Endothelial cell of umbilical vein (primary cell): ENCODE measurements at places on chromosomes 2 and 18. TPM values are rescaled to one million over a fixed set of nuclear protein-coding genes. Genes with fewer than 3 reads are reported as not detected.
A peak's percentile ranks its signal among the peaks of the same experiment; 100 is the strongest.

DNA sequence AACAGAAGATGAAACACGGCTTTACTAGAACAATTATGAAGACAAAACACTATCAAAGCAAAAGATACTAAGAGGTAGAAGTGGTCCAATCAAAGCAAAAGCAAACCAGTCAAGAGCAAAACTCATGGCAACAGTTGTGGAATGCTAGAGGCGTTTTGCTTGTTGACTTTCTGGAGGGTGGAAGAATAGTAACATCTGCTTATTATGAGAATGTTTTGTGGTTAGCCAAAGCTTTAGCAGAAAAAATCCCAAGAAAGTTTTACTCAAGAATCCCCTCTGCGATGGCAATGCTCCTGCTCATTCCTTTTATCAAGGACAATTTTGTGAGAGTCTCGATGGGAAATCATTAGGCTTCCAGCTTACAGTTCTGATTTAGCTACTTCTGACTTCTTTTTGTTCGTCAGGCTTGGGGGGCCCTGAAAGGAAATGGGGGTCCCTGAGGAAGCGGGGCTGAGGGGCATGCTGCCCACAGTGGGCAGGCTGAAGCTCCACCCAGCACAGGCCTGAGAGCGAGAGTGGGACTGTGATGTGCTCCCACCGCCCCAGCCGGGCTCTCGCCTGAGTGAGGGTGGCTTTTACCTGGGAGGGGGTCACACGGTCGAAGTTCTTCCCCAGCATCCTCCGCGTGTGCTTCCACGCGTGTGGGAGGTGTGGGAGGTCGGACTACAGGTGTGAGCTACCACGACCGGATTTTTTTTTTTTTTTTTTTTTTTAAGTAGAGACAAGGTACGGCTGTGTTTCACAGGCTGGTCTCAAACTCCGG is 49.0 kb upstream of the MC4R start:
- no peaks in the 10 kb centered on the region for H3K36me3 ChIP-seq
- H3K27ac ChIP-seq: no peak overlapping the region
- no peaks in the 10 kb centered on the region for H3K27me3 ChIP-seq
- H3K4me1 ChIP-seq: no peaks in the 10 kb centered on the region
- DNase-seq: no peak

DNA sequence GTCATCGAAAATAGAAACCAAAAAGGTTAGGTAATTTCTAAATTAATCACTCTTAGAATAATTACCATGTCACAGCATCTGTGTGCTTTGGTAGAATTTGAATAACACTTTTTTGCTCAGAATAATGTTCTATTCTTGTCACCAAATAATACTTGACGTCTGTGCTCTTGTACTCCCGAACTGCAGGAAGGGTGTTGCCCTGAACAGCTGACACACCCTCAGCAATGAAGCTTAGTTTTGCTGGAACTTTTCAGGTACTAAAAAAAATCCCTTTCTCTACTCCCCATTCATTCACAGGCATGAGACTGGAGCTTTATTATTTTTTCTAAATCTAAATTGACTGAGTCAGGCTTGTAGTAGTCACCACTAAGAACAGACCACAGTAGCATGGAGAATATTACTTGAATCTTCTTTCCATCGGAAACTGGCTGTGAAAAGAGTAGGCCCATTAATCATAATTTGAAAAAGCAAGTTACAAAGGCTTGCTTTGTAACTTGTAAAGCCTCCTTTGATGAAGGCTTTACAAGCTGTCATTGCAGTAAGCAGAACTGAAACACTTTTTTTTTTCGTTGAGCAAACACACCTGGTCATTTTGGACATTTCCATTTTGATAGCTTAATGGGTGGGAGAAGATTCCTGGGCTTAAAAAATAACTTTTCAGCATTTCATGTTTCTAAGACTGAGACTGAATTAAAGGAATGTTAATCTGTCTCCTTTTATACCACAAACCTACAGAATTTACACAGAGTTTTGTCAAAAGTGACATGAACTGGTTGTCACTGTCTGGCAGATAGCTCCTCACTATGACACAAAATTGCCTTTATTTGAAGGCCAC is 70.3 kb upstream of the PELI1 start:
- no peak overlapping the region for H3K4me3 ChIP-seq
- no peak for DNase-seq
- no peaks in the 10 kb centered on the region for H3K27me3 ChIP-seq
- no peaks in the 10 kb centered on the region for H3K36me3 ChIP-seq
- no peak overlapping the region for H3K27ac ChIP-seq
- no peaks in the 10 kb centered on the region for H3K4me1 ChIP-seq

AFF3 gene
- 0.07 and 0.16 TPM in 2 replicates for total RNA-seq

- no peaks in the 10 kb centered on the region for H3K36me3 ChIP-seq
- DNase-seq: no peak
- H3K27me3 ChIP-seq: no peaks in the 10 kb centered on the region
- H3K4me1 ChIP-seq: peaks cover 12% of the 10 kb centered on the region
- H3K4me3 ChIP-seq: peak overlapping the region; percentile 57
Observed at GRCh38 chr2:64768491-64769005, 114.8 kb upstream of the SERTAD2 start.

DNA sequence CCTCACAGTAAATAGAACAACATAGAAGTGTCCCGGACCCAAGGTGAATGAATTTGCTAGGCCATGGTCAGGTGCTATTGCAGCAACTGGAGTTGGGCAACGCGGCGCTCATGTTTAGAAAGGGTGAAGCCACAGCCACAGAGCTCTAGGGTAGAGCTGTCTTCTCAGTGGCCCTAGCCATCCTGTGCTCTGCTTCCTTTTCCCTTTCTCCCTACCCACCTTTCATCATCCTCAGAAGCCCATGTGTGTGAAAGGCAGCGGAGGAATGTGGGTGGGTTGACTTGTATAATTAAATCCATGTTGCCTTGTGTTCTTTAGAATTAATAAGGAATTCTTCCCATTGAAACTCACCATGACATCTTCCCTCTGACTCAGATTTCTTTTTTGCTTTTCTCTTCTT is 336.7 kb downstream of the OSR1 start:
- DNase-seq: no peak
- H3K4me1 ChIP-seq: no peaks in the 10 kb centered on the region
- H3K36me3 ChIP-seq: no peaks in the 10 kb centered on the region

CD28 gene
- 0.15 TPM in 1 of 2 replicates, not detected in the other for total RNA-seq

C18orf32 gene
- total RNA-seq: 27.4 and 28.4 TPM in 2 replicates

DNA sequence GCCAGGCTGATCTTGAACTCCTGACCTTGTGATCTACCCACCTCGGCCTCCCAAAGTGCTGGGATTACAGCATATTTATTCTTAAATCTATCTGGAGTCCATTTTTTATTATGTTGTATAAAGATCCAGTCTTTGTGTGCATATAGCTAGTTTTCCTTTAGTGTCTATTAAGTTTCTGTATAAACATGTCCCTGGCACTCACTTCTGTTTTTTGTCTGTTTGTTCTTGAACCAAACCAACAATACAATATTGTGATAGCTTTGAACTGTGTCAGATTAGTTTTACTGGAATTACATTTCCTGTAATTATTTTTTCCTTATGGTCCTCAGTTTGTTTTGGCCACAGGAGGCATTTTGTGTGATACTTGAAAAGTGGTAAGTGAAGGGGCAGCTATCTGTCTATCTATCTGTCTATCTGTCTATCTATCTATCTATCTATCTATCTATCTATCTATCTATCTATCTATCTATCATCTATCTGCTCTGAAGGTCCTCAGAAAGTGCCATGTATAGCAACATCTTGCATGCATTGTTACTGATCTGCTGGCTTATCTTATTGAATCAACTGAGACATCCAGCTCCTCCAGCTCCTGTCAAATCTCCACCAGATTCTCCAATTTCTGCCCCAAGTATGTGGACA is 70.9 kb upstream of the ACVR1 start:
- no peaks in the 10 kb centered on the region for H3K27me3 ChIP-seq
- DNase-seq: no peak
- no peaks in the 10 kb centered on the region for H3K4me1 ChIP-seq
- H3K36me3 ChIP-seq: no peaks in the 10 kb centered on the region
- no peak overlapping the region for H3K27ac ChIP-seq

WDR33 gene
- 52.5 and 54.7 TPM in 2 replicates for total RNA-seq

DNA sequence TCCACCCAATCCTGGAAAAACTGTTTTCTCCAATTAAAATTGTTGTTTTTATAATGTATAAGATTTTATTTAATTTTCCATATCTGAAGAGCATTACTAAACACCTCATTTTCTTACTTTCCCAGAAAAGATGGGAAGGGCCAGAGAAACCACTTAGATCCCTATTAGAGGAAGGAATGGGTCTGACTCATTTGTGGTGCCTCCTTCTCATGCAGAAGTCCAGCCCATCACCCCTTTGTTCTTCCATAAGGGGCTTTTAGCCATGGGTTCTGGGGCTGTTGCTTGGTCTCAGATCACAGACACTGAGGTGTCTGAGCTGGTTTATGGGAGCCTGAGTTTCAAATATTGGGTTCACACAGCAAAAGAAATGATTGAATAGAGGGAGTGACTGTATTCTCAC is 152.2 kb downstream of the ESCO1 start:
- no peaks in the 10 kb centered on the region for H3K27me3 ChIP-seq
- no peak for DNase-seq
- peaks cover 16% of the 10 kb centered on the region for H3K4me1 ChIP-seq
- no peaks in the 10 kb centered on the region for H3K36me3 ChIP-seq
- no peak overlapping the region for H3K4me3 ChIP-seq

GRCh38 chr18:13259701-13260100 is 41.1 kb downstream of the LDLRAD4 start:
- no peaks in the 10 kb centered on the region for H3K36me3 ChIP-seq
- H3K27ac ChIP-seq: no peak overlapping the region
- H3K4me3 ChIP-seq: no peak overlapping the region
- DNase-seq: no peak
- H3K27me3 ChIP-seq: no peaks in the 10 kb centered on the region

- no peak overlapping the region for H3K4me3 ChIP-seq
- H3K27me3 ChIP-seq: no peaks in the 10 kb centered on the region
- DNase-seq: no peak
- H3K4me1 ChIP-seq: no peaks in the 10 kb centered on the region
Observed at GRCh38 chr2:208134928-208135586, 5.4 kb upstream of the CRYGC start.

FAM98A gene
- 85.9 and 97.1 TPM in 2 replicates for total RNA-seq

- no peaks in the 10 kb centered on the region for H3K36me3 ChIP-seq
- DNase-seq: no peak
- H3K27me3 ChIP-seq: no peaks in the 10 kb centered on the region
- no peak overlapping the region for H3K27ac ChIP-seq
- no peaks in the 10 kb centered on the region for H3K4me1 ChIP-seq
Observed at GRCh38 chr18:11665587-11665986, 23.5 kb upstream of the GNAL start.

- no peaks in the 10 kb centered on the region for H3K27me3 ChIP-seq
- no peaks in the 10 kb centered on the region for H3K4me1 ChIP-seq
- no peak for DNase-seq
Observed at GRCh38 chr2:43152186-43152585, 74.2 kb downstream of the ZFP36L2 start.

FASTKD2 gene
- total RNA-seq: 22.6 and 24.1 TPM in 2 replicates

DNA sequence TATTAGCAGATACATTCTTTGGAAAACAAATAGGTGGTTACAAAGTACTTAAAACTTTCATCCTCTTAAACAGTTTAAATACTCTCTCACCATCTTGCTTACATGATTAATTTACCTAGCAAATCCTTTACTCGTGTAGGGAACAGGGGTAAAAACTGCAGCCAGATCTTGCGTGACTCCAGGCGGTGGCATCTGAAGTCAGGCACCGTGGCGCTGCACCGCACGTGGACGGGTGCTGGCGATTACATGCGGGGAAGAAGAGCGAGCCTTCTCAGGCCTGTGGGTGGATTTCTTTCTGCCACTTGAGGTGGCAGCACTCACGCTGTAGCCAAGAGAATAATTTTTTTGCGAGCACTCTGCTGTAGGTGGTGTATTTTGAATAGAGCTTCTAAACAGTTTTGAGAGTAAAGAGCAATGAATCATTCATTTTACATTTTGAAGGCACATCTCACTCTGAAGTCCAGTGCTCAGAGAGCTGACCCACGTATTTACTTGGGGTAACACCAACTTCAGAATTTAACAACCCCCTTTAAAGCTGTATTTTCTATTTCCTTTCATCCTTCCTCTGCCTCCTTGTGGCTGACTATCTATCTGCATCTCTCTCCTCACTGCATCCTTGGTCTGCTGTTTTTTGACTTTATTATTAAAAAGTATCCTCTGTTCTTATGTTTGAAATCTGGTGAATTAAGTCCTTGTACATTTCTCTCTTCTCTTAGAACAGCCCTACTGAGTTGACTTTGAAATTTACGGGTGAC is 68.9 kb downstream of the EPAS1 start:
- no peak for DNase-seq
- no peak overlapping the region for H3K27ac ChIP-seq
- peaks cover 52% of the 10 kb centered on the region for H3K36me3 ChIP-seq
- H3K27me3 ChIP-seq: no peaks in the 10 kb centered on the region
- peaks cover 24% of the 10 kb centered on the region for H3K4me1 ChIP-seq

HOXD12 gene
- not detected in 2 replicates for total RNA-seq

NR4A2 gene
- 1.0 and 1.8 TPM in 2 replicates for total RNA-seq

DNA sequence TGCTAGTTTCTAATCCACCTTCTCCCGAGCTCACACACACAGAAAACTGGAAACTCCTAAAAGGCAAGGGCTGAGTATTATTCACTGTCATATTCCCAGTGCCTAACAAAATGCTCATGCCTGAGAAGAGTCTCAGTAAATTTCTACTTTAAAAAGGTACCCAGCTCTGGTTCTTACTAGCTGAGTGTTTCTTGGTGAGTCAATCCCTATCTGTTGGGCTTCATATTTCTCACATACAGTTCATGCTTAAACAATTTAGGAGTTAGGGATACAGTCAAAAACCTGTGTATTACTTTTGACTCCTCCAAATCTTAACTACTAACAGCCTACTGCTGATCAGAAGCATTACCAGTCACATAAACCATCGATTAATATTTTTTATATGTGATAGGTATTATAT is 204.9 kb downstream of the EN1 start:
- no peaks in the 10 kb centered on the region for H3K27me3 ChIP-seq
- no peaks in the 10 kb centered on the region for H3K36me3 ChIP-seq
- H3K27ac ChIP-seq: no peak overlapping the region

UXS1 gene
- total RNA-seq: 43.2 and 44.6 TPM in 2 replicates

GRCh38 chr18:12497296-12497695 is 89.6 kb downstream of the PRELID3A start:
- H3K27me3 ChIP-seq: no peaks in the 10 kb centered on the region
- no peak overlapping the region for H3K27ac ChIP-seq
- DNase-seq: no peak
- no peaks in the 10 kb centered on the region for H3K4me1 ChIP-seq

GRCh38 chr2:223008162-223008561 is 43.8 kb upstream of the KCNE4 start:
- DNase-seq: no peak
- no peak overlapping the region for H3K4me3 ChIP-seq
- H3K27ac ChIP-seq: no peak overlapping the region
- no peaks in the 10 kb centered on the region for H3K36me3 ChIP-seq

DNA sequence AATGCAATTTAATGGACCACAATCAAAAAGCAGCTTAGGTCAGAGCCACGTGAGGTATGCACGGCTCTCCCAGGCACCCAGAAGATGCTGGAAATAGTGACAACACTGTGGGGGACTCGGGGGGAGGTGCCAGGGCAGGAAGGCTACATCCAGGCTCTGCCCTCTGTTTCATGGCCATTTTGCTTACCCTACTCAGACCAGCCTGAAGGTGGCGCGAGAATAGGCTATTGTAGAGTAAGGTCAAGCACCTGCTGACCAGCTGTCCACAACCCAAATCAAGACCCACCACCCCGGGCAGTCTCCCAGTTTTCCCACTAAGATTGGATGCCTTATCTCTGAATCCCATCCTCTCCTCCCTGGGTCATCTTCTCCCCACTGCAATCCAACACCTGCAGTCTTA is 115.7 kb downstream of the VIT start:
- no peaks in the 10 kb centered on the region for H3K36me3 ChIP-seq
- no peak for DNase-seq
